ENCODE measurements at places on chromosomes 1 and 21. TPM values are rescaled to one million over a fixed set of nuclear protein-coding genes. Genes with fewer than 3 reads are reported as not detected.
A peak's percentile ranks its signal among the peaks of the same experiment; 100 is the strongest.

Gene CD48
- total RNA-seq, result 12.5 TPM

Gene BCAR3
- total RNA-seq, result 17.6 TPM

Gene LIN28A
- 1.4 TPM for total RNA-seq

Gene ADAMTS5
- total RNA-seq, result 5.3 TPM

Gene ILDR2
- total RNA-seq, result 4.1 TPM

Gene FGR
- 0.96 TPM for total RNA-seq

Gene MAD2L2
- total RNA-seq, result 15.2 TPM

Gene UTS2
- total RNA-seq, result 5.3 TPM

Gene CFHR2
- total RNA-seq, result 4.3 TPM

Gene ROR1
- total RNA-seq, result 22.4 TPM

DNA sequence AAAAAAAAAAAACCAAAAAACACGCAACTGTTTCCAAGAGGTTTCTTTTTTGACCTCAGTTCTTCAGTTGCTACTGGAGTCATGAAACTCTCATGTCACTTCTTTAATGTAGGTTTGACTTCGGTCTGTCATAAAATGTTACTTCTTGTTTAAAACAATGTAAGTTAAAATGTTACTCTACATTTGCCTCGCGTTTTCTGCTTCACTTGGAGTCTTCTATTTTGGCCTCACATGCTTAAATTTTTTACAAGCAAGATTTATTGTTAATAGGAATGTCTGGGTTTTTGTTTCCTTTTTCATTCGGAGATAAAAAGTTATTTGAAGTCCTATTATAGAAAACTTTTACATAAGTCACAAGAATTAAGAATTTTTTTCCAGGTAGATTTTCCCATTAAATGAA, 880.2 kb downstream of the LTN1 start:
- DNase-seq, result peak; percentile 31

GRCh38 chr1:116434849-116435248, 61.8 kb downstream of the ATP1A1 start:
- DNase-seq, result no peak

DNA sequence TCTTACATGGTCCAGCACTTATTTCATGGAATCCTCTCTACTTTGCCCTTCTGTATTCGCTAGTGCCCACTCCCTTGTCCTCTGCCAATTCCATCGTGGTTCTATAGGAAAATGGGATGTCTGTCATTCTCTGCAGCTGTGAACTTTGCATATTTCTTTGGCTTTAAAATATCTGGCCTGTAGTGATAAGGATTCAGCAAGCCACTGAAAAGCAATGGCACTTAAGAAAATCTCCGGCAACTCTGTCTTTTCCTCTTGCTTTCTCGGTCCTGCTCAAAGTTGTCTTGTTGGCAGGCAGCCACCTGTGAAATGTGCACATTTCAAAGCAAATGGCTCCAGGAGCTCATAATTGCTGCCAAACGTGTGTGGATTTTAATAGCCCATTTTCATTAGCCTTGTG, 91.8 kb downstream of the CHD1L start:
- no peak for DNase-seq

DNA sequence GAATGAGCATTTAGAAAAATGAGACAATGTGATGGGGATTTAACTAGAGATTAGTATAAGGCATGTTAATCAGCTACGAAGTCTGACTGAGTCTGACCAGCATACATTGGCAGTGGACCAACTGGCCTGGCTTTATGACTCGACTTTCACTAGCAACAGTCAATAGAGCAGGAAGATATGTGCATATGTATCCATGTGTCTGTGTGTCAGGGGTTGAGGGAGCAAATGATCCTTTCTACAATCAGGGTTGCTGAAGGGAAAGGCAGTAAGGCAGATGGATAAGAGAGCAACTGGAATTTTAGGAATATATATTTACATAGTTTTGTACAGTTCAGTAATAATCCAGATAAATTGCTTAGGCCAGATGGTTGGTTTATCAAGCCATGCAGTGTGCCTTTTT, 645.6 kb downstream of the PLA2G4A start:
- DNase-seq, result peak; percentile 27

- DNase-seq, result no peak
Measured at GRCh38 chr1:230068621-230068873, 1.5 kb downstream of the GALNT2 start.

DNA sequence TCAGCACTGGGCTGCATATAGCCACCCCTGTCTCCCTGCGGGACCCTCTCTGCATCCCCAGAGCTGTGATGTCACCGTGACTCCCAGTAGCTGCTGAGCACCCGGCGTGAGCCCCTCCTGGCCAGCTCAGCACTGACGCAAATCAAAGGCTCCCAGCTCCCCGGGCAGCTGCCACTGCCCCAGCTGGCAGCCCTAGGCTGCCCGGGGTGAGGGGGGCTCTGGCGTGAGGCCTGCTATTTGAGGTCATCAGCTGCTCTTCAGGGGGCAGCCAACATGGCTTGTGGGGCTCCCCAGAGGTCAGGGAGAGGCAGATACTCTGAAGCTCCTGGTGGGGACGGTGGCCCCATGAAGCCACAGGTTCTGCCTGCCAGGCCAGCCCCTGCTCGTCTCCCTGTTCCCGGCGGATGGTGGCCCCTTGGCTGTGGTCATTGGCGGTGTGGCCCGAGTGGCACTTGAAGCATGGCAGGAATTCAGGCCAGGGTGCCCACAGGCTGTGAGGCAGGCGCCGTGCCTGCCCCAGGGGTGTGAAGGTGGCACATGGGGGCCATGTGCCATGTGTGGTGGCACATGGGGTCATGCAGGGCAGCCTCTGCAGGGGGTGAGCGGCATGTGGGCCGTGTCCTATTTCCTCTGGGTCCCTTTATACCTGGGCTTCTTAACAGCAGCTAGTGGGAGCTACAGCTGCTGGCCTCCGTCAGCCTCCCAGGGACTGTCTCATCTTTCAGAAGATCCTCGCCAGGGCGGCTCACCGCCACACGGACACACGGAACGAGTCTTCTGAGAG, 85.4 kb downstream of the SIK1 start:
- no peak for DNase-seq

DNA sequence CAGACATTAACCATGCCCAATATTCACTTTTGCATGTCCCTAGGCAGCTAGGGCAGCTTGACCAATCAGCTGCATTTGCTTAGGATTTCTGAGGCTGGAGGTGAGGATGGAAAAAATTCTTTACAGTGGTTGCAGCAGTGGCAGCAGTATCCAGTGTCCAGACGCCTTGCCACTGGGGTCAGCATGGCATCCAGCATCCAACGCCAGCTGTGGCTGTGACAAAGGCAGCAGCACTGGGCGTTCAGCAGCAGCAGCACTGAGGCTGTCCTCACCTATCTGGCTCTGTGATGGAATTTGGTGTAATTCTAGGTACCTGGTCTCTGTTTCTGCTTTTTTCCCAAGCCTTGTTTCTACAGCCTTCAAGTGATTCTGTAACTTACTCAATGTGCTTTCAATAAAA, 15.5 kb downstream of the RHBDL2 start:
- no peak for DNase-seq

DNA sequence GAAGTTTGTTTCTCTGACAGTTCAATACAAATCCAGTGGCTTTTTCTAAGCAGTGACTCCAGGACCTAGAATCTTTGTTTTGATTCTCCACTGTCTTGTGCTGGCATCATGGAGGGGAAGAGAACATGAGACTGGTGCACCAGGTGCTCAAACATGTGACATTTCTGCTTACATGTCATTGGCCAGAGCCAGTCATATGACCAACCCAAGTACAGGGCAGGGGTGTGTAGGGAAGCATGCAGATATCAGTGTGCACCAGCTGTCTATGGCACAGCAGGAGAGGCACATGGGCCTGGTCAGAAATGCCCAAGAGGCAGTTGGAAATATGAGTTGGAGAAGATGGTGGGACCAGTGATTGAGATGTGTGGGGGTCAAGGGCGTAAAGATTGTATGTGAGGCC, 297.0 kb downstream of the HHAT start:
- DNase-seq, result no peak

DNA sequence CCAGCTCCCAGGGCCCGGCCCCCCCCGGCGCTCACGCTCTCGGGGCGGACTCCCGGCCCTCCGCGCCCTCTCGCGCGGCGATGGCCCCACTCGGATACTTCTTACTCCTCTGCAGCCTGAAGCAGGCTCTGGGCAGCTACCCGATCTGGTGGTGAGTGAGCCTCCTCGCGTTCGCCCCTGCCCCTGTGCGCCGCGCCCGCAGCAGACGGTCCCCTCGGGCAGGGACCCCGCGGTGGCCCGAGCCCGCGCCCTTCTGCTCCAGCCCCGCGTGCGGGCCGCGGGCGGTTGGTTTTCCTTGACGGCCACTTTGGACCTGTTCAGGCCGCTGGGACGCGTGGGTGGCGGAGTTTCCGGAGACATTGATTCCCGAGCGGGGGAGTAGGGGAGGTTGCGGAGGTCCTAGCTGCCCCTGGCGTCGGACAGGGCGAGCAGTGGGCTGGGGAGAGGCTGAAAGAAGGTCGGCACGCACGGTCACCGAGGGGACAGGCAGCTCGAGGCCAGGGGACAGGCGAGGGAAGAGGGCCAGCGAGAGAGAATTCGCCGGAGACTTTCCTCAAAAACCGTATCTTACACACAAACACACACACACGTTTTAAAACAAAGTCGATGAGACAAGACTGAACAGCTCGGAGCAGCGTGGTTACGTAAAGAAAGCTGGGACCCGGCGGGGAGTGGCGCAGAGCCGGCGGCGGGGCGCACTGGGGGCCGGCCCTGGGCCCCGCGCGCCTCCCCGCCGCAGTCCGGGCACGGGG, 427 bp downstream of the WNT3A start:
- DNase-seq, result no peak

DNA sequence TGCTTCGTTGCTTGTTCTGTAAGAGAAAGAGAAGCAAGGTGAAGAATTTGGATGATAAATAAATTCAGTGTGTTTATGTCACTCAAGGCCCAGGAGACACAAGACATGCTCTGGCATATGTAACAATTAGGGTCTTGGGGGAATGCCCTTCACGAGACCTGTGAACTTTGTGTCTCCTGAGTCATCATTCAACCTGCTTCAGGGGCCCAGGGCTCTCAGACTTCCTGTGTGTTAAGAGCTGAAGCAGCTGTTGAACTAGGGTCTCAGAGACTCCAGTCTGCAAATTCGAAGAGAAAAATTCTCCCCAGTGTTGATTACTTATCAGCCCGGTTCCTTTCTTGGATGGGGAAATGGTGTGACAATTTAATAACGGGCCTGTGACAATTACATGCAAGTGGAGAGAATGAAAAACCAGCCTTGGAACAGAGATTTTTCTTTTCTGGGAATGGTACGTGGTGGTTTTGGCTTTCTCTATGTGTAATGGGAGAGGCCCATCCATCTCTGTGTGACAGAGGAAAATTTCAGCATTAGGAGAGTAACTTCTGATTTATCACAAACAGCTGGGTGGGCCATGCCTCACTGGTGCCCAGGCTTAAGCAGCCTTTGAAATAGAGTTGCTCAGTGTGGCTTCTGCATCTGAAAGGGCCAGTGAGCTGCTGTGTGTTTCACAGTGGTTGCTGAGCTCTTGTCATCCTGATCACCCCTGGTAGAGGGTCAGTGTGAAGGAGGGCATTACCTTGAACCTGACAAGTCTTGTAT, 22.4 kb downstream of the HUNK start:
- no peak for DNase-seq

DNA sequence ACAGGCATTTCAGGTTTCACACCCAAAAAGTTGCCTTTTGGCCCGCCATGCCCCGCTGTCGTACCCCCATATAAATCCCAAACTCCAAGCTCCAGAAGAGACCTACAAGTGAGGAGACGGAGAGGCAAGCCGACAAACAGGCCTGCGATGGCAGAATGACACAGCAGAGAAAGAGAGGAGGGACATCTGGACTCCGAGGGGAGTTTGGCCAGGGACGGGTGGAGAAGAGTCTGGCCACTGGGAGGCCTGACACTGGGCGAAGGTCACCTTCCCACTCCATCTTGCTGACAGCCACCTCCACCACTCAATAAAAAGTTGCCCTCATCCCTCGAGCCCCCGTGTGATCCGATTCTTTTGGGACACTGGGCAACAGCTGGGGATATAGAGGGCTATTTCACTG, 1.9 kb upstream of the CFH start:
- no peak for DNase-seq

- peak; percentile 7 for DNase-seq
Measured at GRCh38 chr1:77831566-77831965, 52.1 kb downstream of the MIGA1 start.

GRCh38 chr1:94038511-94038910, 82.4 kb downstream of the ABCA4 start:
- DNase-seq, result peak; percentile 59

GRCh38 chr1:30379684-30380624, 343.4 kb downstream of the MATN1 start:
- peak; percentile 84 for DNase-seq

- DNase-seq, result no peak
Measured at GRCh38 chr1:47761974-47762373, 235.2 kb downstream of the TRABD2B start.

DNA sequence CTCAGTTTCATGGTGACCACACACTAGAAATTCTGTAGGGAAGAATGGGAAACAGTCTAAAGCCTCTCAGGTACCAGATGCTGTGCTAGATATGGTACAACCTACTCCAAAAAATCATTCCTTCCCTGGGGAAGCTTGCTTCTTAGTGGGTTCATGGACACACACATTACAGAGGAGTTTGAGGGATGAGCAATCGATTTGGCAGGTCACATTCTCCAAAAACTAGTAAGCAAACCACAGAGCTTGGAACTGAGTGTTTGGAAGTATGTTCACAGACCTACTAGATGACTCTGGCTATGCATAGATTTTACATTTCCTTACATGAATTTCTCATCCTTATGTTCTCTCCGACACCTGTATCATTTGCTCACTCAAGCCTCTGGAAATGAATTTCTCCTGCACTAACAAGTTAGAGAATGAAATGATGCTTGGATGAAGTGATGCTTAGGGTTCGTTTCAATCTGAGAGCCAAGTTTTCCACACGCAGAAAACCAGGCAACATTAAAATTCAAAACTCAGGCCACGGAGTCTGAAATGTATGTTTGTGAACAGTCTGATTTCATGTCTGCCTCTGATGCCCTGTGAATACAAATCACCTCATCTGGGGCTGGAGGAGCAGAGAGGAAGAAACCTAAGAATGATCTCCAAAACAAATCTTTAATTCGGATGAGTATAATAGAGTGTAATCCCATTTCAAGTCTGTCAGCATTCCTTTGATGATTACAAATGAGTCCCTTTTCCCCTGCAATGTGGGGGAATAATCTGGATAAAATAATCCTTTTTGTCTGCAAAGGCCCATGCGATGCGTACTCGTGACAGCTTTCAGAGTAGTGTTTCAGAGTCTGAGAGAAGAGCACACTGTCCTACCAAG, 11.0 kb downstream of the EVA1C start:
- DNase-seq, result no peak

GRCh38 chr1:56057466-56058405, 521.6 kb downstream of the PLPP3 start:
- no peak for DNase-seq

DNA sequence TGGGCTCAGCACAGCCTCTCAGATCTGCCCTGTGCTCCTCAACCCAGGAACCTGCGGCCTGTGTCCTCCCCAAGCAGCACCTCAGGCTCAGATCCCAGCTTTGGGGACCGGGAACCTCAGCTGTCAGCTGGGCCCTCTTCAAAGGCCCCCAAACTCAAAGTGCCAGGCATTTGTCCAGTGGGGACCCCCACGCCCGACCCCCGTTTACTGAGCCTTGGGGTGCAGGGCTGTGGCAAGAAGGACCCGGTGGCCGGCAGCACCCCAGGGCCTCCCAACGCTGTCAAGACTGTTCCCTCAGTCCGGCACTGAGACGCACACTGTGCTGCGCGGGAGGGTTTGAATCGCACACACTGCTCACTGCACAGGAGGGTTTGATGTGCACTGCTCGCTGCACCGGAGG, 35.0 kb downstream of the MORN1 start:
- no peak for DNase-seq

GRCh38 chr1:86138746-86139145, 17.8 kb downstream of the COL24A1 start:
- DNase-seq, result no peak

GRCh38 chr1:205199090-205199930, 12.2 kb downstream of the DSTYK start:
- DNase-seq, result no peak

Measured in umbilical cord (tissue), 2 donors.